GM04503 (cell line): ENCODE measurements at places on chromosomes 7 and 10.

DNA sequence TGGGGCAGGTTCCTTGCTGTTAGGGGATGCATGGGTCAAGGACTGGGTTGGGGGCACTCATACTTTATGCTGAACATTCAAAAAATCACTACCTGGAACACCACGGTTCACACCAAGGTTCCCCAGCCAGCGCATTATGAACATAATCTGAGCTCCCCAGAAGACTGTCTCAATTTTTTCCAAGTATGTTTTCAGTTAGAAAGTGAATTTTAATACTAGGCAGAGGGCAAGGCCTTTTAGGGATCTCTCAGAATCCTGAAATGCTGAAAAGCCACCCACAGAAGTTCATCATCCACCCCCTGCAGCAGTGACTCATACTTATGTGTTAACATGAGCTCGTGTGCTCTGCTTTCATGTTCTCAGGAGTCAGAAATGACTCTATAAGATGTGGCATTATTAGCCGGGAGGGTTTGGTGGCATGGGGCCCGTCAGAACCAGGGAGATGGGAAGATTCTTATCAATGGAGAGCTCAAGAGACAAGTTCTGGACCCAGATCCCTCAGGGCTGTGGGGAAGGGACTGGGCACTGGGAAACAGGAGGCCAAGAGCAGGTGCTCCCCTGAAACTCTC, 185.2 kb upstream of the ITGB1 start:
- DNase-seq = no peak

DNA sequence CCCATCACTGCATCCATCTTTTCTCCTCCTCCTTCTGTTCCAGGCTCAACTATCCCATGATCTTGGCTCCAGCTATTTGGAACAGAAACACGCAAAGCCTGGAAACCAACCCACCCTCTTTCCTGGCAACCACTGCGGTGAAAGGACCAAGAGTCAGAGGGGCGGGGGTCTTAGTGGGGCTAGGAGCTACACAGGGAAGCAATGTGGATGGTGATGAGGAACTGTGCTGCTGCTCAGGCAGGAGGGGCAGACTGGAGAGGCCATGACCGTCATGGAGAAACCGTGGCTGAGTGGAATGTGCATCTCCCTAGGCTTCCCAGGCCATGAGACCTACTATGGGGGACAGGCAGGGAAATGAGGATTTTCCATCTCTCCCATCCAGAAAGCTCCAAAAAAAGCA, 25.6 kb downstream of the PLAC9 start:
- DNase-seq = no peak

DNA sequence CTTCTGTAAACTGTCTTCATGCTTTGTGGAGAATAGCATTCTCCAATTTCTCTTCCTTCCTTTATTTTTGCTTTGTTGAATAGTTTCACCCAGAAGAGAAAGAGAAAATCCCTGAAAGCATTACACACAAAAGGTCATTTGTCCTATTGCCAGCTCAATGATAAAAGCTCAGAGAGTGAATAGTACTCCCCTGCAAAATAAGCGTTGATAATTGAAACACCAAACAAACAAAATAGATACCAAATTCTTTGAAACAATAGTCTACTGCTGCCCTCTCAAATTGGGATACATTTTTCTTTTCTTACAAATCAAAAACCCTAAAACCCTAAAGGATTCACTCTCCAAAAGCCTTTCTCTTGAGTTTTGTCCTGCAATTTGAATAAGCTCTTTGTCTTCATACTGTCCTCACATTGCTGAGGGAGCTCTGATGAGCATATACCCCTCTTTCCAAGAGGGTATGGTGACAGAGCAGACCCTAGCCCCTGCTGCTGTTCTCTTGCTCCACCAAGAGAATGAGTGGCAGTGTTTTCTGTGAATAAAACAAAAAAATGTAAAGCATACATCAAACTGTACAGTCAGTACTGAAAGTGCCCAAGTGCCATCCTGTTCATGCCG, 134.4 kb downstream of the CSTF2T start:
- DNase-seq = no peak

DNA sequence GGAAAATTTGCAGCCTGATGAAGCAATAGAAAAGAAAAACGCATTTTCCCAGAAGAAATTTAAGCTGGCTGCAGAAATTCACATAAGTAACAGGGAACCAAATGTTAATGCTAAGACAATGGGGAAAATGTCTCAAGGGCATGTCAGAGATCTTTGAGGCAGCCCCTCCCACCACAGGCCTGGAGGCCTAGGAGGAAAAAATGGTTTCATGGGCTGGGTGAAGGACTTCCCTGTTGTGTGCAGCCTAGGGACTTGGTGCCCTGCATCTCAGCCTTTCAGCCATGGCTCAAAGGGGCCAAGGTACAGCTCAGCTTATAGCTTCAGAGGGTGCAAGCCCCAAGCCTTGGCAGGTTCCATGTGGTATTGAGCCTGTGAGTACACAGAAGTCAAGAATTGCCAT, 476.1 kb upstream of the DPP6 start:
- DNase-seq = no peak

GRCh38 chr7:110593355-110593754, 497.6 kb upstream of the LRRN3 start:
- no peak for DNase-seq

GRCh38 chr10:33901166-33901565, 566.7 kb upstream of the NRP1 start:
- peak; percentile 37 for DNase-seq

- no peak for DNase-seq
Measured at GRCh38 chr7:35241436-35241835, 12.5 kb downstream of the TBX20 start.

DNA sequence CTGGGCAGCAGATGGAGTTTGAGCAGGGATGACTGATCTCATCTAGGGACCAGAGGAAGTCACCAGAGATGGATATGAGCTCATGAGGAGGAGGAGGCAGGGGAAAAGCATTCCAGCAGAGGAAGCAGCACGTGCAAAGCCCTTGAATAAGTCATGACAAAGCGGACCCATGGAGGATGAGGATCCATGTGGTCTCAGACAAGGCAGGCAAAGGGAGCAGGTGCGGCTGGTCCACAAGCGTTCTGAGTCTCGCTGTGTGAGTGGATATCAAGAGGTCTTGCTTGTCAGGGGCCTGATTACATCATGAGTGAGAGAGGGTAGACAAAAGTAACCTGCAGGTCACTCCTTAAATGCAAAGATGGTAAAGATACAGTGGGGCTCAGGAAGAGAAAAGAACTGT, 307.6 kb downstream of the GRID1 start:
- no peak for DNase-seq

DNA sequence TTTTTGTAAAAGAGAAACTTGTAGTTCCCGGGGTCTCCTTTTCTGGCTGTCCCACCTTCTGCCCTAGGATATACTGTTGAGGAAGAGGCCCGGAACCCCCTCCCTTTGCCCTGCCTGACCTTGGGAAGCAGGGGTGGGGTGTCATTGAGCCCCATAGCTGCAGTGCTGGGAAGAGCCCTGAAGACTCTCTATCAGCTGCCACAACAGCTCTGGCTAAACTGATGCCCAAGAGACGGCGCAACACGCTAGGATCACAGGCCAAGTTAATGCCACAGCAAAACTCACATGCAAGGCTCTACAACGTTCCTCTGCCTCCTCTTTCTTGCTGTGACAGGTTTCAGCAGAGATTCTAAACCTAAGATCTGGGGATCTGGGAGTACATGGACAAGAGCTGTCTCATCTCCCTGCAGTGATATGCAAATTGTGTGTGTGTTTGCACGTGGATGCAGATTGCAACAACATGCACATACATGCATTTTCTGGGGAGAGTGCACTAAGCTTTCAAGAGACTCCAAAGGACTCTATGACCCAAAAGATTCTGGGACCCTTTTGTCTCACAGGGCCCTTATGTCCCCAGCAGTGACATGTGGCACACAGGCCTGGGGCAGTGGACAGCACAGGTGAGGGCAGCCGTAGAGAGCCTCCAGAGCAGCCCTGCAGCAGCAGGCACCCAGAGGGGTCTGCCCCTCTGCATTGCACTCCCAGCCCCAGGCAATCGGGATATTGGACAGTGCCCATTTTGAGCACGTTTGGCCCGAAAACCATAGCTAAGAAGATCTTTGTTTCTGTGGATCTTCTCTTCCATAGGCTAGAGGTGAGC, 2.5 kb downstream of the RASSF4 start:
- no peak for DNase-seq

- peak; percentile 42 for DNase-seq
Measured at GRCh38 chr10:86888585-86889381, 68.6 kb downstream of the MMRN2 start.

GRCh38 chr7:36040679-36041078, 112.4 kb upstream of the EEPD1 start:
- DNase-seq = no peak

DNA sequence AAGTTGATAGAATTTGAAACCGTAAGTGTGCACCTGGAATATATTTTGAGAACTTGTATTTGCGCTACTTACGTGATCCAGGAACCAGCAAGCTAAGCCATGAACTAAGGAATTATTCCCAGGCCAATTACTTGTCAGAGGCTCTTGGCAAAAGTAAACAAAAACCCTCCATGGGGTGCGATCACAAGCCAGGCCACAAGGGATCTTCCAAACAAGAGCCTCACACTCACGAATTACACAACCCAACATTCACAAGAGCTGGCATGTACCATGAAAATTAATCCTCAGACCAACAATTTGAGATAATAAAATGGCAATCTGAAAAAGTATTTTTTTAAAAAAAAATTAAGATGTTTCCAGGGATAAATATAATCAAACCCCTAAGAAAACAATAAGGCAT, 467.0 kb upstream of the AKR1E2 start:
- DNase-seq = no peak

- no peak for DNase-seq
Measured at GRCh38 chr10:34348917-34349485, 466.1 kb downstream of the PARD3 start.

DNA sequence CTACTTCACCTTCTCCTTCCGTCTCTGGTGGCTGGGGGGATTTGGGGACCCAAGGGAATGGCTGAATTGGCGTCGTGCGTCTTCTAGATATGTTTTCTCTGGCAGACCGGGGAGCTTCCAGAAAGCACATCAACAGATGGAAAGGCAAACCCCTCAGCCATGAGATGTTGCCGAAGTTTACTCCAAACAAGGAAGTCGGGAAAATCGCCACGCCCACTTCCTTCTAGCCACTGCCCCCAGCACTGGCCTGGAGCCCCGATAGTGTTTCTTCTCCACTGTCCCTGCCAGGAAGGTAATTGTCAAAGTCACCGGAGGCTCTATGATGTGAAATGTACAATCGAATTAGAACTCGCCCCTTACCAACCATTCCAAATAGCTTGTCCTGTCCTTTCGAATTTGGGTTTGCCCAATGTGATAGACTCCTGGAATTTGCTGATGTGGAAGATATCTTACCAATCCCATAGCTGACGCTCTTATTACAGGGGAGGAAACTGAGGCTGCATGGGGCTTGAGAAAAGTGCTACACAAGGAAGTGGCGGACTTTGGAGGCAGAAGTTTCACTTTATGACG, 191.0 kb downstream of the LSM5 start:
- DNase-seq = no peak

GRCh38 chr7:4683884-4684565, 1.9 kb downstream of the FOXK1 start:
- peak; percentile 30 for DNase-seq

DNA sequence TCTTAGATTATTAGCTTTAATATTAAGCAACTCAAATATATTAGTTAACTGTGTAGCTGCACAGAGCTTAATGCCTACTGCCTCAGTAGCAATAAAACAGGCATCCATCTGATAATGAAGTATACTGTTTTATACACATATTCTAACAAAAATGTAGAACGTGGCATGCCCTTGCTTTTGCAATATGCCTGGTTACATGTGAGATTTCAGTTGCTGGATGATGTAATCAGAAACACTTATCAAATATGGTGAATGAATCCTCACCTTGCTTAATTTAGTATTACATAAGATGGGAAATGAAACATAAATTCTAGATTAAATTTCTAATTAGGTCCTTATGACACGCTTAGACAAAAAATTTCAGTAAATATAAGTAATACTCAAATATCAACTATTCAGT, 8.0 kb downstream of the DNAJC1 start:
- no peak for DNase-seq

GRCh38 chr7:464454-465401, 54.9 kb downstream of the PDGFA start:
- peak; percentile 34 for DNase-seq

- peak; percentile 82 for DNase-seq
Measured at GRCh38 chr10:69348816-69349541, 67.7 kb downstream of the TACR2 start.

GRCh38 chr7:105988276-105988675, 25.2 kb downstream of the CDHR3 start:
- no peak for DNase-seq

- DNase-seq = peak; percentile 54
Measured at GRCh38 chr10:7956508-7956907, 98.0 kb upstream of the GATA3 start.

GRCh38 chr10:61390851-61391250, 62.3 kb downstream of the TMEM26 start:
- DNase-seq = no peak

DNA sequence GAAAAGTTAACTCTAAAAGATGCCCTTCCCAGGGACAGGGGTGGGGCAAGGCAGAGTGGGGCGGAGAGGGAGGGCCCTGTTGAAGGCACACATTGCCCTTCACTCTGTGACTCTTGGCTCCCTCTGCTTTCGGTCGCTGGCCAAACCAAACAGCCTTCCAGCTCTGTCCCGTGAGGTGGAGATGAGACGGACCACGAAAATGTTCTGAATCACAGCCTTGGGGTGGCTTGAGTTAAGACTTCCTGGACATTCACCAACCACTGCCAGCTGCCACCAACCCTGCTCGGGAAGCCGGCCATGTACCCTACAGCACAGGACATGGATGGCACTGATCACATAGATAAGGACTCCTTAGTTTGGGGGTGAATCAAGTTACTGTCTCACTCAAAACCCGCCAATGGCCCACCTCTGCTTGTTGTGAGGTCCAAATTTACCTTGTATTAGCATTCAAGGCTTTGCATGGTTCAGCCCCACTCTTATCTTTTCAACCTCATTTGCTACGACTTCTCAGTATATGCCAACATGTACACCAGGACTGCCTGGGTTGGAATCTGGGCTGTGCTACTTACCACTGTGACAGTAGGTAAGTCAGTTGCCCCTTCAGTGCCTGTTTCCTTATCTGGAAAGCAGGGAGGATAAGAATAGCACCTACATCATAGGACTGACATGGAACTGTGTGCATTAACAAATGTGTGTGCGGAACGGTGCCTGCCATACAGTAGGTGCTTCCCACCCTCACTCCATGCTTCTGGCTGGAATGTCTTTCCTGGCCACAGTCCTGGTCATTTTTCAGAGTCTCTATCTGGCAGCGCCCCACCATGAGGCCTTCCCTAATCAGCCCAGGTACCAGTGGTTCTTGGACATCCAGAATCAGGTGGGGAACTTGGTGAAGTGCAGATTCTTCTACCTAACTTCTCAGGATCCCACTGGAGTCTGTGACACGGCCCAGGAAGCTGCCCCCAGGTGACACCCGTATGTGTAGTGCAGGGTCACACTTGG, 28.0 kb downstream of the ITPRIP start:
- peak; percentile 82 for DNase-seq
